CD8-positive, alpha-beta T cell (primary cell): ENCODE measurements at places on chromosomes 6 and 20. TPM values are rescaled to one million over a fixed set of nuclear protein-coding genes. Genes with fewer than 3 reads are reported as not detected.

The SLC26A8 gene
- not detected for total RNA-seq

The CAPN11 gene
- 0.22 TPM for total RNA-seq

The GNAS-AS1 gene
- total RNA-seq: not detected

The ITPR3 gene
- 40.1 TPM for total RNA-seq

The C6orf15 gene
- not detected for total RNA-seq

The SAMD10 gene
- total RNA-seq: 7.3 TPM

The MLN gene
- not detected for total RNA-seq

The ADTRP gene
- total RNA-seq: 4.4 TPM

The KIF25 gene
- total RNA-seq: 0.33 TPM

The RAD21L1 gene
- total RNA-seq: not detected

The PLCB4 gene
- not detected for total RNA-seq

The SLC18B1 gene
- total RNA-seq: 11.8 TPM

The COL11A2 gene
- 1.9 TPM for total RNA-seq

The UBD gene
- total RNA-seq: not detected

The FERMT1 gene
- not detected for total RNA-seq

GRCh38 chr6:39361657-39362486, 39.4 kb upstream of the KCNK16 start:
- DNase-seq: no peak

DNA sequence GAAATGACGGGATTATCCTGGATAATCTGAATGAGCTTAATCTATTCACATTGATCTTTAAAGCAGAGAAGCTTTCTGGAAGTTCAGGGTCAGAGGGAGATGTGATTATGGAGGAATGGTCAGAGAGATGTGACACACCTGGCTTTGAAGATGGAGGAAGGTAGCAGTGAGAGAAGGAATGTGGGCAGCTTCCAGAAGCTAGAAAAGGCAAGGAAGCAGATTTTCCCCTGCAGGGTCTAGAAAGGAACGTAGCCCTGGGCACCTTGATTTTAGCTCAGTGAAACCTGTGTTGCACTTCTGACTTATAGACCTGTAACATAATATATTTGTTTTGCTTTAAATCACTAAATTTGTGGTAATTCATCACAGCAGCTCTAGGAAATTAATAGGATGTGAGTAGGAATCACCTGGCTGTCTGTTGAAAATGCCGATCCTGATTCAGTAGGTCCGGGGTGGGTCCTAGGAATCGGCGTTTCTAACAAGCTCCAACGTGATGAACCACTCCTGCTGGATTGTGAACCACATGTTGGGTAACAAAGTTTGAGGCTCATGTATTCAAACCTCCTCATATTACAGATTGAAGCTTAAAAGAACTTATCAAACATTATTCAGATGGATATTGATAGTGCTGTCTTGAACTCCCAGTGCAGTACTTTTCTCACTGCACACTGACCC, 157.0 kb downstream of the GJA1 start:
- DNase-seq: no peak

- no peak for DNase-seq
Observed at GRCh38 chr6:7587631-7588100, 2.3 kb upstream of the SNRNP48 start.

DNA sequence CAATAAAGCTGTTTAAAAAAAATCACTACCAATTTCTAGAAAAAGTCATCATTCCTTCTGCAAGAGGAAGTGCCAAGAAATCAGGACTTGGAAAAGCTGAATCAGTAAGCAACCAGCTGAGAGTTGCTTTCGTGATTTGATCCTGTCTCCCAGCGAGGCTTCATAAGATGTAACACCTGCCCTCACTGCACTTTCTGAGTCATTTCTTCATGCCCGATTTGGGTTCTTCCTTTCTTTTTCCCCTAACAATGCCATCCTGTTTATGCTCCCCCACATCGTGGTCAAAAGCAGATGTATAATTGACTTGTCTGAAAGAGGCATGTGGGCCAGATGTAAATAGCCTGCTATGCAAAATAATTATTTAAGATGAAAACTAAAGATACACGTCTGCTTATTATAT, 52.1 kb downstream of the RIPOR2 start:
- no peak for DNase-seq

DNA sequence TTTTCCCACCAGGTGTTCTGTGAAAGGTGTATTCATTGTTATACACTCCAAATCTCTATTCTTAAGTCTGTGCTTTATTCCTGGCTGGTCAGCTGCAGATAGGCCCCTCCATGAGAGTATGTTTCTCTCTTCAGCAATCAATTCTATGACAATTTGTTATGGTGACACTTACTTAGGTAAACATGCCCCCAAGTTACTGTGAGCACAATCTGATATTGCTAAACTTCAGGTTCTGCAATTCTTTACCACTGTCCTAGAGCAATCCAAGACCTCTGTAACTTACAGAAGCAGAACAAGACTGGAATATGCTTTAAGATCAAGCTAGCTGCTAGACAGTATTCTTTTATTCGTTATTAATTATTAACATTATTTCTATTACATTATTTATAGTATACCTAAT, 391.9 kb downstream of the FRK start:
- DNase-seq: no peak

GRCh38 chr6:13336553-13336952, 8.2 kb upstream of the TBC1D7 start:
- DNase-seq: peak; percentile 76

DNA sequence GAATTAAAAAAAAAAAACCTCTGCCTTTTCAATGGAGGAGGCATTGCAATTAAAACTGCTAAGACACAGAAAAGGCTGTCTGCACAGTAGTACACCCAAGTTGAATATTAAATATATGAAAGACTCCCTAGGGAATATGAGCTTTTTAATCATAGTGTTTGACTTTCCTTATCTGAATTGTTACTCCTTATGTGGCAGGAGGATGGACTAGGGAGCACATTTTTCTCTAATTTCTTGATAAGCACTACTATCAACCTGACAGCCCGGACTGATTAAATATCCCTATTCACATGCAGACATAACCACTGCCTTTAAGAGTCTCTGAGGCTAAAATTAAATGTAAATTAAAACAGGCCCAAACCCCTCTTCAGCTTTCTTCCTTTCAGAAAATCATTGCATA, 428.6 kb upstream of the GJE1 start:
- DNase-seq: no peak

- no peak for DNase-seq
Observed at GRCh38 chr6:156985309-156985708, 208.1 kb downstream of the ARID1B start.

GRCh38 chr6:119658917-119659316, 309.4 kb upstream of the MAN1A1 start:
- DNase-seq: no peak

DNA sequence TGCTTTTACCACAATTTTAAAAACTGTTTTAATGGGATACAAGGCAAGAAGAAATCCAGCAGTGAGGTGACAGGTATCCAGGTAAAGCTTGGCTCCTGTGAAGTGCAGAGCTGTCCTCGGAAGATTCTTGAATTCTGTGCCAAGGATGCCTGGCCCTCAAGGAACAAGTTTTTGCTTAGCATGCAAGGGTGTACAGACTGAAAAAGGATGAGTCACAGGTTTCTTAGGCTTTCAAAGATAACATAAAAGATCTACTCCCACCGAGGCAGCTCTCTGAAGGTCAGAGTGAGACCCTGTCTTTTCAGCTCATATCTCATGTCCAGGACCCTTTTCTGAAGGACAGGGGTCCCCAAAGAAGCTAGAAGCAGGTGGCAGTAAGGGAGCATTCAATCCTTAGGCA, 83.3 kb downstream of the CHD6 start:
- DNase-seq: no peak

DNA sequence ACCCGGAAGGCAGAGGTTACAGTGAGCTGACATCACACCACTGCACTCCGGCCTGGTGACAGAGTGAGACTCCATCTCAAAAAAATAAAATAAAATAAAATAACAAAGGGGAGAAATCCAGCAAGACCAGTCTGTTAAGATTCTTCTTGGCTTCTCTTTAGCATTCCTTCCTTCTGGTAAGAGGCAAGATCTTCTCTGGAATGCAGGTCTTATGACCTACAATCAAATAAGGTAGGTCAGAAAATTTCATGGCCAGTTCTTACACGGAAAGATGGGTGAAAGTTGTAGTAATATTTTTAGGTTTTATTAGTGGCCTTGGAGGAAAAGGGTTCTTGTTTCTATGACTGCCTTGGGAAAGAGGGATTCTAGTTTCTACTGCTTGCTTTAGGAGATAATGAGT, 180.9 kb downstream of the FUT9 start:
- no peak for DNase-seq

DNA sequence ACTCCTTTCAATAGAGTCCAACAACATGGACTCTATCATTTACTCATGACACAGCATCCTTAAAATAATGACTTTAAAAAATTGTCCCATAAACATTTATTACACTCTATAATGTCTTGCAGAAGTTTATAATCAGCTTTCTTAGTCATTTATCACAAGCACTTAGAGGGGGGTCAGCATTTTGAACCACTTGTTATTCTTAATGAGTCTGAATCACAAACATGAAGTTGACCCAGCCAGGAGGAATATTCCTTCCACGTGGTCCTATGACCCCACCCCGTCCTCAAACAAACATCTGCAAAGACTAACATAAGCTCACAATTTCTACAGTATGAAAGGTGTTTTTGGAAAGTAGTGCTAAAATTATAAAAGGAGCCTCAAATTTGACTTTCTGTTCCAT, 91.1 kb downstream of the MTFR2 start:
- DNase-seq: no peak

DNA sequence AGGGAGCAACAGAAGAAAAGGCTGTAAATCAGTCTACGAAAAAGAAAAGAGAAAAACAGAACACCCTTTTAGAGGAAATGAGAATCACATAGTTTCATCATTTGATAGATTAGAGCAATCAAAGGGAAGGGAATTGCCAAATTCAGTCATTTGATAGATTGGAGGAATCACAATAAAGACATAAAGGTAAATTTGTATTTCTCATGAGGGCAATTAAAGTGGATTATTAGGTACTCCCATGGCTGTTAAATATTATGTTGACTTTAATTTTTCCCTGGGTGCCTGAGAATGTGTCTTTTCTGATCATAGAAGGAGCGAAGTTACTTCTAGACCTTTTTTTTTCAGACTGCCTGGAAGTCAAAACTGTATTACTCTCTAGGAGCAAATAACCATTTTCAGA, 1145.7 kb downstream of the EPHA7 start:
- DNase-seq: no peak

- no peak for DNase-seq
Observed at GRCh38 chr6:75546381-75546780, 52.8 kb upstream of the FILIP1 start.
